ENCODE measurements at places on chromosomes 5 and 9.

GRCh38 chr9:14317667-14318320 is 3.9 kb upstream of the NFIB start:
- DNase-seq: no peak

- no peak for DNase-seq
Observed at GRCh38 chr9:31302620-31303418, 1081.6 kb upstream of the ACO1 start.

DNA sequence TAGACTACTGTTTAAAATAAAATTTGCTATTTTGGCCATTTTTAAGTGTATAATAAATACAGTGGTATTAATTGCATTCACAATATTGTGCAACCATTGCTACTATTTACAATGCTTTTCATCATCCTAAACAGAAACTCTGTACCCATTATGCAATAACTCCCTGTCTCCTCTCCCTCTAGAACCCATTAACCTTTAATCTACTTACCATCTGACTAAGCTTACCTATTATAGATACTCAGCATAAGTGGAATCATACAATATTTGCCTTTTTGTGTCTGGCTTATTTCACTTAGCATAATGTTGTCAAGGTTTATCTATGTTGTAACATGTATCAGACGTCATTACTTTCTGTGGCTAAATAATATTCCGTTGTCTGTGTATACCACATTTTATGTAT is 25.9 kb downstream of the CD14 start:
- DNase-seq: no peak

GRCh38 chr9:38029915-38030638 is 39.0 kb downstream of the SHB start:
- DNase-seq: no peak

GRCh38 chr5:143782588-143783386 is 29.2 kb upstream of the HMHB1 start:
- DNase-seq: no peak

DNA sequence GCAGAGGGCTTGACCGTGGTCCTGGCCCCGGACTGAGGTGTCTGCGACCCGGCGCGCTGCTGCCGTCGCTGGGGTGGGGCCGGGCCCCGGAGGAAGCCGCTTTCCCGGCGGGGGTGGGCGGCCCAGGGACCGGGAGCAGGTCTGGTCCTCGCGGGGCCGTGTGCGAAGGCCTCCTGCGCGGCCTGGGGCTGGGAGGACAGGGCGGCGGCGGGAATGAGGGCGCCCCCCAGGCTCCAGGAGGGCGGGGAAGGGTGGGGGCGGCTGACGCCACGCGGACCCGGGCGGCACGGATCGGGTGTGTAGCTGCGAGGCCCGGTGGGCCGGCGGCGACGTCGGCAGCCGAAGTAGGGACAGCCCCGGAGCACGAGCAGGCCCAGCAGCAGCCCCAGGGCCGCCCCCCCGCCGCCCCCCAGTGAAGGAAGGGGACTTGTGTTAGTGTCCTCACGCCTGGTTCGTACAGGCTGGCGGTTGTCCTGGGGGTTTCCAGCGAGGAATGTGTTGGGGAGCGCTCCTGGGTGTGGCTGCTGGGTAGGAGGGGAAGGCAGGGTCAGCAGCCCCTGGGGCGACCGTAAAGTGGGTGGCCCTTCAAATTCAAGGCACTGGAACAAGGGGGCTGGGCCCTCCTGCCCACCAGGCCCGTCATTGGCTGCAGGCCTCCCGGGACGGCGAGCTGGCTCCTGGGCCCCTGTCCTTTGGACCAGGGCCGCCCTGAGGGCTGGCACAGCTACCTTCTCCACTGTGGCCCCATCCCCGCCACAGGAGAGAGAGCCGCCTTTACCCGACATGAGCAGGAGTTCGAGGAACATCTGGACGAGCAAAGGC is 597 bp upstream of the TMEM250 start:
- DNase-seq: no peak

DNA sequence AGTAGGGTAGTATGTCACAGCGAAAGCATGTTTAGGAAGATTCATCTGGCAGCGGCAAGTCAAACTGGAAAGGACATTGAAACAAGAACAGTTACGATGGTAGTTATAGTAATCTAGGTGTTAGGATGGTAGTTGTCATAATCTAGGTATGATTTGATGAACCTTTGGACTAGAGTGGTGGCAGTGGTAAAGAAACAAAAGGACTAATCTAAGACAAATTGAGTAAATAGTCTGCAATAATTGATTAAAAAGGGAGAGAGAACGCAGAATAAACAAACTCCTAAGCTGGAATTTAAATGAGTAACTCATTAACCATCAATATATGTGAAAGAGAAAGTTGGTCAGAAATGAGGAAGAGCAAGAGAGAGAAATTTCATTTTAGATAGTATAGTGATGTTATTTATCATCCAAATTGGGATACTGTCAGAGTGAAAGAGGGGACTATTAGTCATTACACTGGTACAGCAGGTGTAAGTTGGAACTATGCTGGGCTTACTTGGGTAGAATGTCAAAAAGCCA is 56.8 kb downstream of the MTREX start:
- no peak for DNase-seq

DNA sequence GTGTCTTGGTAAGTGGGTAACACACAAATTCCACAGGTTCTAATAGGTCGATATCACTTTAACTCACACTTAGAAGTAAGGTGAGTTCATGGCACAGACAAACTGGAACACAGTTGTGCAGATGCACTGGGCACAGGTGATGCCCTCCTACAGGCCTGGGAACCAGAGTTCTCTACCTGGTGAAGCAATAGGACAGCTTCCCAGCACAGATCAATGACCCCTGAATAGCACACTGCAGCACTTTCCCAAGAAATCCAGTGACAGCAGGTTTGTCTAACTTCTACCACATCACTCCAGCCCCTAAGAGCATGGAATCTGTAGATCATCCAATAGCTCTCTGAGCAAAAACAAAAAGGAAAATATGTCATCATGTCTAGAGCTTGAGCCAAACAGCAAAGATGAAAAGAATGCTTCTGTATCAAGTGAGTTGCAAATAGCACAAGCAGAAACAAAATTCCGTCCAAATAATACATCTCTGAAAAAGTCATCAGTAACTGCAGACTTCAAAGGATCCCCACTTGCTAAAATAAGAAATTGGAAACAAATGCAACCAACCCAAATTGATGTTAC is 33.5 kb downstream of the MOCS2 start:
- no peak for DNase-seq

DNA sequence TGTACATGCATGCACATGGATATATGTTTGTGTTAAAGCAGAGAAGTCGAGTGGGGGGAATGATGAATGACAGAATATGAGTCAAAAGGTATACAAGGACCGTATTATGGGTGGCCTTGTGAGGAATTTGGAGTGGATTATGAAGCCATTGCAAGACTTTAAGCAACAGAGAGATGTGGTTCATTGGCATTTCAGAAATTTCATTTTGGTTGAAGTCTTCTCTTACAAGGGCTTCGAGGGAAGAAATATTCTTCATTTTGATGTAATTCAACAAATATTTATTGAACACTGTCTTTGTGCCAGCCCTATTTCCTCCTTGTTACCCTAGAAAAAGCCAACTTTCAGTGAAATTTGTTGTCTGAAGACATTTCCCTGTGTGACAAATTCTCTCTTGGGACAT is 83.9 kb upstream of the SLCO6A1 start:
- no peak for DNase-seq

DNA sequence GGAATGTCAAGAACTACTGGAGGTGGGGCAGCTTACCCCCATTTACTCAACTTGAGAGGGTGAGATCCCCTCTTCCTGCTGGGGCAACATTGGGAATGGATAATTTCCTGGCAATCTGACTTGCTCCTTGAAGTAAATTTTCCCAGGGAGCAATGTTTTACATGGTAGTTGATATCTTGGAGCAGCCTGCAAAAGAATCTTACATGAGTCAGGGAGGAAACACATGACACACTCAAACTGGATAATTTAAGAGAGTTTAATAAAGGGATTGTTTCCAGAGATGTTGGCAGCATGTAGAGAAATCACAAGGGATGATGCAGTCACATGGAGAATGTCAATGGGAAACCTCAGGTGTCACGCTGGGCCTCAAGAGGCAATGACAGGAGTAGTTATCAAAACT is 212.5 kb downstream of the GAS1 start:
- DNase-seq: no peak

DNA sequence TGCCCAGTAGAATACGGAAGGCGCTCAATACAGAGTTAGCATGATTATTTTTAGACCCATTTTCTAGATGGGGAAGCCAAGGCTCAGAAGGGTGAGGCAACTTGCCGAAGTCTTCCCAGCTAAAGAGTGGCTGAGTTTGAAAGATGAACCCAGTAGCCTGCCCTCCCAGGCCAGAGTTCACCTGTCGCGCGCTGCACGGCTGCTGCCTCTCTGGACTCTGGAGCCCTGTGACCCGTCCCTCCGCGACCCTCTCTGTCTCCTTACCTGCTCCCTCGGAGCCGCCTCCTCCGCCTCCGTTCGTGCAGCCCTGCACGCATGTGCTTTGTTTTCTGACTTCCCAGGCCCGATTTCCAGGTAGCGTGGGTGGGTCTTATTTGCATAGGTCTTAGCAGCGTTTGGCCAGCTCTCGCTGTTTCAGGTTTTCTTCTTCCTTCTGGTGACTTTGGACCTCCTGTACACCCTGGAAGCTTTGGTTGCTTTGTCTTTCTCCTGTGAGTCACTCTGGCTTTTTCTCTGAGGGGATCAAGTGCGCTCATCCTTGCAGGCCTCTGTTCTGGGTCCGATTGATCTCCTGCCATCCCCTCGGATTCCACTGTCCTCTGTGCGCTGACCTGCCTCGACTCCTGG is at the start of gene RNF183:
Gene RNF183, minus strand, starts transcription at position 585 of the 627 bp plus-strand sequence. CDS start 5,192 bp downstream, outside the sequence.
- no peak for DNase-seq

DNA sequence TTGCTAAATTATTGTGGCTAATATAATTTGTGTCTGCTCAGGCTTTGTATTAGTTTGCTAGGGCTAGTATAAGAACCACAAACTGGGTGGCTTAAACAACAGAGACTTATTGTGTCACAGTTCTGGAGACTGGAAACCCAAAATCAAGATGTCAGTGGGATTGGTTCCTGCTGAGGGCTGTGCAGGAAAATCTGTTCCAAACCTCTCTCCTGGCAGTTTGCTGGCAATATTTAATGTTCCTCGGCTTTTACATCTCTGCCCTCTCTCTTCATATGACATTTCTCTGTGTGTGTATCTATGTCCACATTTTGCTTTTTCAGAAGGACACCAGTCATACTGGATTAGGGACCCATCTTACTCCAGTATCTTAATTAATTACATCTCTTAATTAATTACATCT is 498.8 kb upstream of the CD180 start:
- DNase-seq: no peak

DNA sequence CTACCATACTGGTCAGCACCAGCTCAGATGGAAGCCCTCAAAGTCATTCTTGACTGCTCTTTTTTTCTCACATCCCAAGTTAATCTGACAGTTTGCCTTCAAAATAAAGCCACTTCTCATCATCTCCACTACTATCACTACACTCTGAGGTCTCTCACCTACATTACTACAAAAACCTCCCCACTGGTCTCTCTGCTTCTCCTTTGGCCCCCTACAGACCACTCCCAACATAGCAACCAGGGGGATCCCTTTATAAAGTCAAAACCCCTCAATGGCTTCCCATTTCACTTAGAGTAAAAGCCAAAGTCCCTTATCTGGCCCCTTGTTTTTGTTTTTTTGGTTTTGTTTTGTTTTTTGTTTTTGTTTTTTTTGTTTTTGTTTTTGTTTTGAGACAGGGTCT is 4.6 kb downstream of the ARAP3 start:
- DNase-seq: peak; percentile 38

- no peak for DNase-seq
Observed at GRCh38 chr5:168339109-168339771, 47.8 kb downstream of the WWC1 start.

- no peak for DNase-seq
Observed at GRCh38 chr9:135971892-135972291, 10.7 kb upstream of the UBAC1 start.

DNA sequence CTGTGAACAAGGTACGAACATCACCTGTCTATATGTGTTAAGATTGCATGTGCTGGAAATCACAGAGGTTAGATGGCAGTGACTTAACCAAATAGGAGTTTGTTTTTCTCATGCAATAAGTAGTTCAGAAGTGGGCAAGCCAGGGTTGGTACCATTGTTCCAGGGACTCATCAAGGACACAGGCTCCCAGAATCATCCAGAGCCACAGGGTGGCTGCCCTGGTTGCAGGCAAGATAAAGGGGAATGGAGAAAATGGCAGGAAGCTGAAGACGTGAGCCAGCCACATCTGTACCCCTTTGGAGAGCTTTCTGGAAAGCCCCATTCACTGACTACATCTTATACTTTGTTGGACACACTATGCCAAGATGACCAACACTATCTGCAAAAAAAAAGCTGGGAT is 126.0 kb upstream of the IL12B start:
- no peak for DNase-seq

- peak; percentile 64 for DNase-seq
Observed at GRCh38 chr9:129568560-129569501, 52.1 kb downstream of the C9orf50 start.

DNA sequence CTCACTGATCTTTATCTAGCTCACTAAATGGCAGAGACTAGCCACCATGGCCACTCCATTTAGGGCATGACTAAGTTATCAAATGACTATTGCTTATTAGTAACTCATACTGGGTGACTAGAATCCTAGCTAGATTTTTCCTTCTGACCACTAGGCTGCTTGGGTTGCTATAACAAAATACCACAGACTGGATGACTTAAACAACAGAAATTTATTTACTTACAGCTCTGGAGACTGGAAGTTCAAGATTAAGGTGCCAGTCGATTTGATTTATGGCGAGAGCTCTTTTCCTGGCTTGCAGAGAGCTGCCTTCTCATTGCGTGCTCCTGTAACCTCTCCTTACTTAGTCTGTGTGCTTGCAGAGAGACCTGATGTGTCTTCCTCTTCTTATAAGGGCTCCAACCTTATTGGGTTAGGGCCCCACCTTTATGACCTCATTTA is 55.0 kb upstream of the APC start:
- DNase-seq: no peak

DNA sequence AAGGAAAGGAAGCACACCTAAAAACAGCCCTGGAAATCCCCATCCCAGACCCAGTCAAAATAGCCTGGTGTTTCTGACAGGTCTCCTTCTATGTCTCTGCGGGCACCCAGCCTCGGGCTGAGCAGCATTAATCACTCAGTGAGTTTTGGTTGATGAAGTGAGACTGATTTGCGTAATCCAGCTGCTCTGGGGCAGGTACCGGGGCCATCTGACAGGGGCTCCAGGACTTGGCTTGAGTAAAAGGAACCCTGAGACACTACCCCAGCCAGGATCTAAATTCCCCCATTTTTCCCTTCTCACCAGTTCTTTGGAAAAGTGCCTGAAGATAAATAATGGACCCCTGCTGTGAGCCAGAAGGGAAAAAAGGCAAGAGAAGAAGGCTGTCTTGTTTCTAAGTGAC is 596 bp downstream of the SLC28A3 start:
- no peak for DNase-seq

All from neural crest cell (in vitro differentiated cells).